Activated CD4-positive, alpha-beta T cell treated with anti-CD3 and anti-CD28 coated beads, Interleukin-2, amount 10 ng/mL, durations not matched to agents 24 days and 14 days (primary cell): ENCODE measurements at places on chromosomes 7 and 10.

GRCh38 chr7:103130901-103131624 lies 17.8 kb downstream of the NAPEPLD start:
- DNase-seq: no peak

DNA sequence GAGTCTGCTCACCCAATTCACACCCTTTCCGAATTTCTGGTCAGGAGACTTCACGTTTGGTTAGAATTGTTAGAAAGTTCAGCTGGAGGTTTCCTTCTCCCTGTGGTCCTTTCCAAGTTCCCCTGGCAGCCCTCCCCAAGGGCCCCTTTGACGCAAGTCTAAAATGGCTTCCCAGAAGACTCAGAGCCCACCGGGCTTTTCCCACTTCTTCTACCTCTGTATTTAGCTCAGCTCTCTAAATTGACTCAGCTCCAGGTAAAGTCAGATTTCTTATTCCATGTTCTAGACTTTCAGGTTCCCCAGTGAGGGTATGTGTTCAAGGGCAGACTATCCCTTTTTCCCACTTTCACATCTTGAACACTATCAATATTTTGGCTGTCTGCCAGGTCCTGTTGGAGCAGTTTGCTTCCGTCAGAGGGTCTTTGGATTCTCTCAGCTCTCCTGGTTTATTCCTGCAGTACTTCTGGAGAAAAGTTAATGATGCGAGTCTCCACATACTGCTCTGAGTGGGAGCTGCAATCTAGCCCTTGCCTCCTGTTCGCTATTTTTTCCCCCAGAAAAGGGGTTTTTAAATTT lies 53.1 kb upstream of the ZNF273 start:
- no peak for DNase-seq

- no peak for DNase-seq
These were observed 194.9 kb downstream of the SKIDA1 start for GRCh38 chr10:21330628-21331020.

DNA sequence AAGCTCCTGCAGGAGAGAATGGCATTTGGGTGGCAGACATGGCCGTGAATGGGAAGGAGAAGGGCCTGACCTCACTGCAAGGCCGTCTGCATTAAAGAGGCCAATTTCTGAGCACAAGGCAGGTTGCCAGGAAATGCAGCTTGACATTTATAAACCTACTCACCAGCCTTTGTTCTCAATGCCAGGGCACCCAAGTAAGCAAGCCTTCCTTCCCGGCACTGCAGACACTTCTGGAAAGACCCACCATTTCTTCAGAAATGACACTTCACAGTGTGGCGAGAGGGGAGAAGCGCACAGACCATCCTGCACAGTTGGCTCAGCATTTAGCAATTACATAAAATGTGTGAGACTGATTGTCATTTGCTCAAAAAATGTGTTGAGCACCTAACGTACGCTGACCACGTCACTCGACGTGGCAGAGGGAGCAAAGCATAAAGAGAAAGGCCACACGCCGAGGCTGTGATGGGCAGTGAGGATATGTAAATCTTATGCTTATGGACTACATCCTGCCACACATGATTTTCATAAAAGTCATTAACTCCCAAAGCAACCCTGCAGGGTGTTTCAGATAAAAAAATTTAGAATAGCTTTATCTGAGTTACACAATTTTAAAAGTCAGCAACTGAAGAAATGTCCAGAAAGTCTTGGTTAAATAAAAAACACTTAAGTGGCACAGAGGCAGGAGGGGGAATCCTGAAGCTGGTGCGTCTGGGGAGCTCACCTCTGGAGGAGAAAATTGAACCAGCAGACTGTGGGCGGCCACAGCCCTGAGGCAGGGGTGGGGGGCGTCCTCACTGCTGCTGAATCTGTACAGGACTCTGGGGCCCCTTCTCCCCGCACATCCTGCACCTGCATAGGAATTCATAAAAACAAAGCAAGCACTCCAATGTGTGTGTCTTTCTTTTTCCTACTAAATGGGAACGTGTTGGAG lies 543.8 kb downstream of the PTPRN2 start:
- DNase-seq: no peak

- no peak for DNase-seq
These were observed 13.6 kb downstream of the CPA1 start for GRCh38 chr7:130393841-130394411.

- DNase-seq: no peak
These were observed 45.2 kb downstream of the INPP5A start for GRCh38 chr10:132582771-132583170.

GRCh38 chr10:42868530-42868929 lies 85.9 kb downstream of the BMS1 start:
- DNase-seq: no peak

DNA sequence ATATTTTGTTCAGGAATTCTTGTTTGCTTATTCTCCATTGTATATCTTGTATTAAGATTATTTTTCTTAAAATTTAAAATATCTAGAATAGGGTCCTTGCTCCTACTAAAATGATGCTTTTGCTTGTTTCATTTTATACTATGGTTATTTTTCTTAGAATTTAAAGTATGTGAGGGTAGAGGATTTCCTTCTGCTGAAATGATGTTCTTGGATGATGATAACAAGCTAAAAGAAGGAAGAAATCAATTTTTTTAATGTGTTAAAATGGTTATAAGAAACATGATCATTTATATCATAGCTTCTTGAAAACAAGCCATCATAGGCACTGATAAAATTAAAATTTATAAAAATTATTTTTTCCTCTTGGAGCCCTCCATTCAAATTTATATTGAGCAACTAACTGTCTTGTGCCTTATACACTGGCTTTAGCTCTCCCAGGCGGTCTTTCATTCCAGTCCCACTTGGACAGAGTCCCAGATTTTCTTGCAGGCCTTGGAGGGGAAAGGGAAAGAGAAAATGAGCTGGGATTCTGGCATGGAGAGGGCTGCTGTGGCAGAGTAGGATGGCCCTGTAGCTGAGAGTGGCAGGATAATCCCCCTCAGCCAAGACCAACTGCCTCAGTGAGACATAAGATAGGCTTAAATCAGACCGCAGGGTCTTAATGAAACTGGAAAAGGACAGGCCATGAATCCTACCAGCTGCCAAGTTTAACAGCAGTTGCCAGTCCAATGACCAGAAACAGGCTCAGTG lies 60.2 kb downstream of the DNAJB9 start:
- DNase-seq: no peak

DNA sequence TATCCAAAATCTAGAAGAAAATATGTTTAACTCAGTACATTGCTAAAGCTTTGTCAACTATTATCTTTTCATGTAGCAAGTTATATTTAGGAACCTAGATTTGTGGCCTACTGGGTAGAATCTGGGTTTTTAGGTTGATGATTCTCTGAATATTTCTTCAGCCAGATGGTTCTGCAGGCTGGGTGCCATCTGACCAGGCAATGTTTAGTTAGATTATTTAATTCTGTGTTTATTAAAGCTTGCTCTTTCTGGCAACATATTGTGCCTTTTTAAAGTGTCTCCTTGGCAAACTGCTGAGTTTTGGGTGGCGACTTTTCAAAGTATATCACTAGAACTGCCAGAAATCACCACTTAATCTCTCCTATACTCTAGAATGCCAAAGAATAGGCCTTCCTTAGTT lies 114.1 kb downstream of the LHFPL3 start:
- no peak for DNase-seq

DNA sequence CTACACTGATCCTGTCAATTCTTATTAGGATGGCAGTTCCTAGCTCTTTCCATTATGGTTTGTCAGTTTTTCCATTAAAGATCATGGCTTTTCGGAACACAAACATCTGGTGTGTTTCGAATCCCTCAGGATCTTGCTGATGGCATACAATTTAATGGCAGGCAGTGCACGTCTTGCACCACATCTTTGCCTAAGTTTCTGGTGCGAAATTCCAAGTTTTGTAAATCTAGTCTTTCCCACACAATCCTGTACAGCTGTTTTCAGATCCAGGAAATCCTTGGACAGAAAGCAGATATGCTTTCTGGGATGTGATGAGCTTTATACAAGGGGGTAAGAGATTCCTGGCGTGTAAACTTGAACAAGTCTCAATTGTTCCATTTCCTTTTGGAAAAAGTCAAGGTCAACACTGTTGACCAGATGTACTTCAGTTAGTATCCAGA lies 224.3 kb upstream of the PHYHIPL start:
- no peak for DNase-seq

- no peak for DNase-seq
These were observed 78.3 kb upstream of the NRP1 start for GRCh38 chr10:33412653-33413361.

- no peak for DNase-seq
These were observed 89.2 kb upstream of the CTTNBP2 start for GRCh38 chr7:117962366-117962994.

DNA sequence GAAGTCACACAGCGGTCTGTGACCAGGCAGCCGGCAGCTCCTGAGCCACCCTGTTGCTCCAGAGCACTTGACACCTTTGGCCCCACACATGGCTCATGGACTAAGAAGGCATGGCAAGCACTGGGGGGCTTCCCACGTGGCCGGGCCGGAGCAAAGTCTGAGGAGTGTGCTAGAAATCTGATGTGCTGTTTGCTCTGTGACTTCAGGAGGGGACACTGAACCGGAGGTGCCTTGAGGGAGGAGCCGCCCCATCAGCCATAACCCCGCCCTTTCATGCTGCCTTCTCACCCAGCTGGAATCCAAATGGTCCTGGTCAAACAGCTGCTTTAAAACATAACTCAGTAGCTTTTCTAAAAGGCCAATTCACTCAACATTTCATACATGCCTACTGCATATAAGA lies 33.5 kb downstream of the PROSER2 start:
- no peak for DNase-seq

- no peak for DNase-seq
These were observed 210.3 kb downstream of the DNAJB6 start for GRCh38 chr7:157547102-157547501.

- no peak for DNase-seq
These were observed 2.4 kb upstream of the VAX1 start for GRCh38 chr10:117140525-117140902.

- DNase-seq: no peak
These were observed 117.9 kb downstream of the NPY start for GRCh38 chr7:24401628-24402593.

DNA sequence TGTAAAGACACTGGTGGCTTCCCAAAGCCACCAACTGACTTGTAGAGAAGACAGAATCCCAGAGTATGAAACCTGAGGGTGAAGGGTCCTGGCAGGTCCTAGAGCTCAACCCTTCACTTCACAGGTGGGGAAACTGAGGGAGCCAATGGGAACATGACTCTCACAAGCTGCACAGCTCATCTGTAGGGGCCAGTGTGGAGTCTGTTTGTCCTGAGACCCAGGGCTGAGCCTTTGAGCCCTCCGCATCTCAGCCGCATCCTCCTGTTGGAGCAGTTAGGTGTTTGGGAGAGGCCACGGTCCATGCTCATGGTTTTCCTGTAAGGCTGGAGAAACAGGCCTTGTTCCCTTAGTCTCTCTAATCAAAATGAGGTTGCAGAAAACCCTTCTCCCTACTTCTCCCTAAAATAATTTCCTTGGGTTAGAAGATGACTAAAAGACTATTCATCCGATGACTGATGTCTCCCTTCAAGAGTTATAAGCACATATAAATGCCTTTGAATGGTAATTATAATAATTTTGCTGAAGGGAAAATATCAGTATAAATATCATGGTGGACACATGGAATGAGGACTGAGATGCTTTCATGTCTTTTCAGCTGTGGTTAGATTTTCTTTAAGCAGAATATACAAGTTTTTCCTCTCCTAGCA lies 10.3 kb downstream of the HTRA1 start:
- DNase-seq: no peak

- no peak for DNase-seq
These were observed 370.3 kb upstream of the NFE2L3 start for GRCh38 chr7:25781704-25782103.

GRCh38 chr10:12353399-12354242 lies 4.3 kb downstream of the CAMK1D start:
- DNase-seq: no peak

DNA sequence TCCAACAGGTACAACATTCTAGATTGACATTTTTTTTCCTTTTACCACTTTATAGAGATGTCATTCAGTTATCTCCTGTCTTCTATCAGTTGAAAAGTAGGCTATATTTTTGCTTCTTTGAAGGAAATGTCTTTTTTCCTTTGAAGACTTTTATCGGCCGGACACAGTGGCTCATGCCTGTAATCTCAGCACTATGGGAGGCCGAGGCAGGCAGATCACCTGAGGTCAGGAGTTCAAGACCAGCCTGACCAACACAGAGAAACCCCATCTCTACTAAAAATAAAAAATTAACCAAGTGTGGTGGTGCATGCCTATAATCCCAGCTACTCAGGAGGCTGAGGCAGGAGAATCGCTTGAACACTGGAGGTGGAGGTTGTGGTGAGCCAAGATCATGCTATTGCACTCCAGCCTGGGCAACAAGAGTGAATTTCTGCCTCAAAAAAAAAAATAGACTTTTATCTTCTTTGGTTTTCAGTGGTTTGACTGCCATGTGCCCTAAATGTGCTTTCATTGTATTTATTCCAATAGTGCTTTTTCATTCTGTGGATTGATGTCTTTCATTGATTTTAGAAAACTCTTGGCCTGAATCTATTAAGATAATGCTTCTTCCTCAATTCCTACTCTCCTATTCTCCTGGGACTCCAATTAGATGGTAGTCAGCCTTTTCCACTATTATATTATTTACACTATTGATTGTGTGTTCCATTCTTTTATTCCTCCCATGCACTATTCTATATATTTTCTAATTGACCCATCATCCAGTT lies 84.6 kb downstream of the IMMP2L start:
- no peak for DNase-seq

DNA sequence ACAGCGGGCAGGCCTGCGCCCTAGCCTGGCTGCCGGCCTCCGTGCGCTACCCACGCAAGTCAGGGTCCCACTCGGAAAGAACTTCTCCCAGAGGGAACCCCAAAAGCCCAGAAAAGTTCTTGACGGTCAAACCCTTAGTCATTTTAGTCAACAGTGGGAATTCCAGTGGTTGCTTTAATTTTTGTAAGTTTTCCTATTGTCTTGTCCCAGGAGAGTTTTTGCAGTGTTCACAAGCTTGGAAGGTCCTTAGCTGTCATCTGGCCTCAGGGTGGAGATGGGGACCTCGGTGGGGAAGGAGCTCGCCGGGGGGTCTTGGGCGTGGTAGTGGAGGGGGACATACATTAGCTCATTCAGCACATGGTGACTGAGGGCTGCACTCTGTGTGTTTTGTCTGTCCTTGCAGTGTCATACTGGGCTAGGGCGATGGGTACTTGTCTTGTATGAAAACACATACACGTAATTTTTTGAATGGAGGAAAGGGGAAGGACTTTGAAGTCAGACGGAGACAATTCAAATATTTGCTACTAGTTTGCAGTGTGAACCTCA lies 736 bp downstream of the MINDY4 start:
- peak; percentile 58 for DNase-seq

GRCh38 chr10:112783351-112784021 lies 166.6 kb upstream of the TCF7L2 start:
- DNase-seq: no peak

DNA sequence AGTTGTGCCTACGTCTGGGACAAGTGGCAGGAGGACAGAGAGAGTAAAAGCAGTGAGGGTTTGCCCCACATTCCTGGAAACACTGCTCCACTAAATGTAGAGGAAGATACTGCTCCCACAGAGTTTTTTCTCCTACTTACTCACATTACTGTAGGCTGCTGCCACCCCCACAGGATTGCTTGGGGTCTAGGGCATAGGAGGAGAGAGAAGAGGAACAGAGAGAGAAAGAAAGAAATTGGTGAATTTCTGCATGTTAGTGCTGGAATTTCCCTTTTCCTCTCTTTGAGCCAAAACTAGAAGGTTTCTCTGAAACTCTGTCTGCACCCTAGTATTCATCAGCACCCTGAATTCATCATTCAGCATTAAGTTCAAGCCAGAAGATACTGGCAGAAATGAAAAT lies 397.9 kb downstream of the INHBA start:
- DNase-seq: no peak
